ENCODE measurements at places on chromosomes 3 and 15. TPM values are rescaled to one million over a fixed set of nuclear protein-coding genes. Genes with fewer than 3 reads are reported as not detected.

Gene LYZL4
- total RNA-seq = not detected

Gene PCOLCE2
- total RNA-seq = 9.8 TPM

Gene MTMR10
- total RNA-seq = 20.6 TPM

DNA sequence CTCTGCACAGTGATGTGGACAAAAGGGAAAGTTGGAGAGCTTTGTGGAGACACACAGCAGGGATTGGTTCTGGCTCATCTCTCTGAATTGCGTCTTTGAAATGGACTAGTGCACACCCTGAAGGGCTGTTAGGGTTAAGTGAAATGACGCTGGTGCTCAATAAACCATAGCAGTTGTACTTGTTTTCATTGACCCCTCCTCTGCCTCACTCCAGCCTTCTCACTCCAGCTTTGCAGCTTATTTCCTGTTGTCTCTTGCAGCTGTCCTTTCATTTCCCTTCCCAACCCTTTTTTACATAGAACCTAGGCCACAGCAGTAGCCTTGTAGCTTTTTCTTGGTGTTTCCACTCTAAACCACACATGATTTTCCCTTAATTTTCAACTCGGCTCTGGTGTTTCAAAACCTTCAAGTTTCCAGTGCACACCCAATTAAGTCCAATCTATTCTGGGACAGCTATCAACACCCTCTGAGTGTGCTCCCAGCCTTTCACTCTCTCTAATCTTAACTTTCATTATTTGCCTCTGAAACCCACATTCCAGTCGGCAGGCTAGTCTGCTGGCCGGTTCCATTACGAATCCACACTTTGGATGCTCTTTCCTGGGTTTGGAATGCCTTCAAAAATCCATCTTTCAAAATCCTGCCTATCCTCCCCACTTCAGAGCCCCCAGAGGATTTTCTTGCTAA is 6.4 kb downstream of the C3orf52 start:
- H3K4me1 ChIP-seq = no peaks in the 10 kb centered on the region
- no peak for DNase-seq
- H3K36me3 ChIP-seq = no peaks in the 10 kb centered on the region
- H3K27me3 ChIP-seq = no peaks in the 10 kb centered on the region
- no peak overlapping the region for H3K4me3 ChIP-seq
- H3K27ac ChIP-seq = no peak overlapping the region

GRCh38 chr15:63553388-63553791 is 43.8 kb upstream of the FBXL22 start:
- DNase-seq = peak; percentile 60
- peak overlapping the region; percentile 80 for H3K27ac ChIP-seq
- H3K36me3 ChIP-seq = no peaks in the 10 kb centered on the region
- no peaks in the 10 kb centered on the region for H3K27me3 ChIP-seq

- H3K27me3 ChIP-seq = no peaks in the 10 kb centered on the region
- H3K4me1 ChIP-seq = peaks cover 21% of the 10 kb centered on the region
- no peaks in the 10 kb centered on the region for H3K36me3 ChIP-seq
- H3K4me3 ChIP-seq = no peak overlapping the region
- peak; percentile 23 for DNase-seq
Measured at GRCh38 chr3:136070953-136071949, 105.7 kb downstream of the PPP2R3A start.
